Inflammatory macrophage treated with lipopolysaccharide for 1 hour (primary cell): ENCODE measurements at places on chromosomes 13 and 19.

- DNase-seq: no peak
Observed at GRCh38 chr13:113002206-113002912, 33.3 kb downstream of the MCF2L start.

- no peak for DNase-seq
Observed at GRCh38 chr13:101092985-101093384, 323.3 kb downstream of the NALCN start.

GRCh38 chr19:33734913-33735312 lies 61.8 kb upstream of the KCTD15 start:
- DNase-seq: no peak

DNA sequence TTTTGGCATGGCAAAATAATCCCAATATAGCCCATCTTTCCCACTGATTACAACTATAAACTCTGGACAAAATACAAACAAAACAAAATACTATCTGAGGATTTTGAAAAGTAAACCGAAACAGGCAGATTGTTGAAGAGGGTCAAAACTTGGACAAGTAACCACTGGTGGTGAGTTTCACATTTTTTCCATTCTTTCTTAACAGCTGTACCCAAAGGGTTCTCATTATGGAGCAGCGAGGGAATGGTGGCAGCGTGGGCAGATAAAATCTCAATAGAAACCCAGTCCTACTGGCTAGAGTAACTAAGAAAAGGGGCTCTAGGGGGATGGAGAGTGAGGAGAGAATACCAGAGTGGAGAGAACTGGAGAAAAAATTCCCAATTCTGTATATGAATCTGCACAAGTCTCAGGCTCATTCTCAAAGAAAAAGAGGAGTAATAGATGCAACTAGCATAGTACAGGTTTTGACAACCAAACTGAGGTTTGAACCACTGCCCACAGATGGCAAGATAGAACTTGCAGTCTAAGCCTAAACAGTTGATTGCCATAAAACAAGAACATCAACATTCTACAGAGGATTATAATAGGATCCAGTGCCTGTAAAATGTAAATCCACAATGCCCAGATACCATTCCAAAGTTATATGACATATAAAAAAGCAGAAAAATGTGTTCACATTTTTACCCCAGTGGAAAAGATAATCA lies 284.5 kb downstream of the KCNRG start:
- no peak for DNase-seq

- DNase-seq: no peak
Observed at GRCh38 chr19:28614634-28615545, 598.1 kb downstream of the UQCRFS1 start.

- no peak for DNase-seq
Observed at GRCh38 chr19:1794424-1795172, 17.5 kb downstream of the ATP8B3 start.

GRCh38 chr13:93853912-93854311 lies 625.6 kb downstream of the DCT start:
- no peak for DNase-seq

- DNase-seq: peak; percentile 76
Observed at GRCh38 chr19:19460761-19461265, 54.5 kb downstream of the TSSK6 start.

GRCh38 chr19:19500975-19501644 lies 14.2 kb downstream of the TSSK6 start:
- DNase-seq: no peak

DNA sequence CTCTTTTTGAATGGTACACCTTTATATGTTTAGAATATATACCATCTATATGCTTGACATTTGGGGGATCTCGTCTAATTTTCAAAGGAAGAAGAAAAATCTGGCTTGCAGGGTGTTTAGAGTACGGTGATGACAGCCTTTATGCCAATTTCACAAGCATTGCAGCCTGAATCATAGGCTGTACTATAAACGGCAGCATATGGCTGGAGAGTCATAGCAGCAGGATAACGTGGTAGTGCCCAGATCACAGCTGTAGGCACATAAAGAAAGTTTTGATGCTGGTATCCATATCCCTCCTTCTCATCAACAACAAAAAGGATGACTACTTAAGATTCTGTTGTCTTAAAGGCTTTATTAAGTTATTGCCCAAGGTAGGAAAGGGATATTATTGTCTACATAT lies 253.0 kb downstream of the PCDH9 start:
- DNase-seq: no peak
